NCI-H774 (cell line): ENCODE measurements at places on chromosomes 2 and 18.
A peak's percentile ranks its signal among the peaks of the same experiment; 100 is the strongest.

- DNase-seq = peak; percentile 41
Observed at GRCh38 chr18:10213526-10213925, 240.9 kb upstream of the APCDD1 start.

- no peak for DNase-seq
Observed at GRCh38 chr2:44542520-44542919, 180.8 kb downstream of the CAMKMT start.

GRCh38 chr18:51300912-51301311 lies 103.4 kb upstream of the MEX3C start:
- DNase-seq = no peak

- no peak for DNase-seq
Observed at GRCh38 chr2:122433123-122433754, 677.8 kb downstream of the TSN start.

DNA sequence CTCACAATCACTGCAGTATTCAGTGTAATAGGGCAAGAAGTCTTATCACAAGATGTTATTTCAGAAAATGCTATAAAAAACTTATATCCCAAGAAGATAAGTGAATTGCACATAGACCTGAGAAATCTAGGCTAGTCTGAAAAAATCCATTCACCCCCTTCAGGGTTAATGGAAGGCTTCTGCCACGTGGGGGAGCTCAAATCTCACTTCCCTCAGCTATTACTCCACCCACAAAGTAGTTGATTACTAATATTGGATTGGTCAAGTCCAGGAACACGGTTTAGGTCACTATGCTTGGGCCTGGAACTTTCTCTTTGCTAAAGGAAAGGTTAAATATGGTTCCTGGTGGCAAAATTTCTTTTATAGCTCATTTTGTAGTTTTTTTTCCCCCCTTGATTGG lies 51.2 kb upstream of the ADAM23 start:
- DNase-seq = peak; percentile 1

DNA sequence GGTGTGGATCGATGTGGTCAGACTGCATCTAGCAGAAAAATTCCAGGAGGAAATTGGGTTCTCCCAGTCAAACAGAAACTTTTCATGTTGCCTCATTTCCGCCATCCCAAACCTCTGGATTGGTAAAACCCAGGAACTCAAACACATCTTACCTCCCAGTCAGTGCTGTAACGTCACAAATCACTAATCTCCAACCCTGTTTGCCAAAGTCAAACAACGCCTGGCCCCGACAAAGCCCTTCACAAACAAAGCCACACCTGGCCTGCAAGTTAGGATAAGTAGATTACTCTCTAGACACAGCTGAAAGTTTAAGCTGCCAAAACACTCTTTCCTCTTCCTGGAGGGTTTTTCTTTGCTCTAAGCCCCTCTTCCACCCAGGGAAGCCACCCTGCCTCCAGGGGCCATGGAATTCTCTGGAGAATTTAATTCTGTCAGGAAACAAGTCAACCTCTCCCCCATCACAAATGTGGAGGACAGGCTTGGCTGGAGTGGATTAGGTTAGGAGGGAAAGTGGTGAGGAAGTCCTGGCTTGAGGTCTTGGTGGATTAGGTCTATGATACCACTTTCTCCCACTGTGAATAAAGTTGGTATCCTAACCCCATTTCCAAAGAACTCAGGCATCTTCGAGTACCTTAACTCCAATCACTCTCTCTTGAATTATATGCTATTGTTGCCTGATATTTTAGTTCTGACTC lies 86.7 kb downstream of the LYPD6B start:
- peak; percentile 82 for DNase-seq

DNA sequence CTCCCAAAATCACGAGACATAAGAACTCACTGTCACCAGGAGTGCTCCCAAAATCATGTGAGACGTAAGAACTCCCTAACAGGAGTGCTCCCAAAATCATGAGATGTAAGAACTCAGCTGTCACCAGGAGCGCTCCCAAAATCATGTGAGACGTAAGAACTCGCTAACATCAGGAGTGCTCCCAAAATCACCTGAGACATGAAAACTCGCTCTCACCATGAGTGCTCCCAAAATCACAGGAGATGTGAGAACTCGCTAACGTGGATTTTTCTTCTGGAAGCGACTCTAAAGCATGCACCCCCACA lies 53.1 kb downstream of the CTDP1 start:
- DNase-seq = no peak

- no peak for DNase-seq
Observed at GRCh38 chr2:126894082-126894481, 4.6 kb upstream of the TEX51 start.

GRCh38 chr2:167955264-167955906 lies 292.0 kb downstream of the STK39 start:
- no peak for DNase-seq

GRCh38 chr2:101983486-101983885 lies 8.3 kb upstream of the IL1R2 start:
- DNase-seq = no peak

DNA sequence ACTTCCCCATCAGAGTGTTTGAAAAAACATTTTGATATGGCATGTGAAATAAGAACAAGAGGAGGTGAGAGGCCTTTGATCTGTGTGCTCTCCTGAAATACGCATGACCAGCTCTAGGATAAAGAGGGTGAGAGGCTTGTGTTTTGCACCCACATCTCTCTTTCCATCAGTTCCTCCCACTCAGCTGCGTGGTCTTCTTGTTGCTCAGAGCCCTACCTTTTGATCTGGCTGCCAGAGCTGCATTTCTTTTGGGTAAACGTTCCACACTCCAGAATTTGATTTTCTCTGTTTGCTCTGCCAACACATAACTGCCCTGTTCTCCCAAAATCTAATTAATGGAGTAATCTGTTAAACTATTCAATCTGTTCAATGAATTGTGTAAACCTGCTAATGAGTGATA lies 72.0 kb upstream of the FN1 start:
- DNase-seq = no peak

DNA sequence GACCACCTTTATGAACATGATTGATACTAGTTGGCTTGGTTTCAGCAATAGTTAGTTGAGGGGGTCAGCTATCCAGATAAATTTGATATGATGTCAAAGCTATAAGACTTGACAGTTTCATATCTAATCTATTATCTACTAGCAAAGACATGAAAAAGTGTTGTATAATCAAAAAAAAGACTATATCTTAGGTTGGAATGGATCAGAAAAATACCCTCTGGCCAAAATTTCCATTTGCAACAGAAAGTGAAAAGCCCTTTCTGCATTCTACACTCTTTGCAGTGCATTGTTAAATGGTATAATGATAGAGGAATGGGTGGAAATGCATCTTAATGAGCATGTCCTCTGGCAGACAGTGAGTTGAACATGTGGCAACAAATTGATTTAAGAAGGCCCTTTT lies 242.6 kb downstream of the THSD7B start:
- DNase-seq = no peak

DNA sequence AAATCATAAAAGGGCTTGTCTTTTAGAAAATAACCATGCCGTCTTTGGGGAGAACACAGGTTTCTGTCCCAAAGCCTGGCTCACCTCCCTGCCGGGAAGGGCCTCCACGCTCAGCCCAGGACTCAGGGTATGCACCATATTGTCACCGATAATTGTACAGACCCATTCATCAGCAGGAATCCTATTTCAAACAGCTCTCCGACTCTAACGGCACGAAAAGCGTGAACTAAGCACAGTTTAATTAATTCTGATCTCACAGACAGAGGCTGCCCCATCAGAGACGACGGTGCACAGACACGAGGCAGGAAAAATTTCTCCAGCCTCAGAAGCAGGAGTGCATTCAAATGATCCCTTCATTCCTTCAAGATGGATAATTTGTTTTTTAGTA lies 276.2 kb downstream of the MYCN start:
- DNase-seq = no peak

GRCh38 chr18:10040287-10041011 lies 126.6 kb downstream of the VAPA start:
- DNase-seq = no peak

DNA sequence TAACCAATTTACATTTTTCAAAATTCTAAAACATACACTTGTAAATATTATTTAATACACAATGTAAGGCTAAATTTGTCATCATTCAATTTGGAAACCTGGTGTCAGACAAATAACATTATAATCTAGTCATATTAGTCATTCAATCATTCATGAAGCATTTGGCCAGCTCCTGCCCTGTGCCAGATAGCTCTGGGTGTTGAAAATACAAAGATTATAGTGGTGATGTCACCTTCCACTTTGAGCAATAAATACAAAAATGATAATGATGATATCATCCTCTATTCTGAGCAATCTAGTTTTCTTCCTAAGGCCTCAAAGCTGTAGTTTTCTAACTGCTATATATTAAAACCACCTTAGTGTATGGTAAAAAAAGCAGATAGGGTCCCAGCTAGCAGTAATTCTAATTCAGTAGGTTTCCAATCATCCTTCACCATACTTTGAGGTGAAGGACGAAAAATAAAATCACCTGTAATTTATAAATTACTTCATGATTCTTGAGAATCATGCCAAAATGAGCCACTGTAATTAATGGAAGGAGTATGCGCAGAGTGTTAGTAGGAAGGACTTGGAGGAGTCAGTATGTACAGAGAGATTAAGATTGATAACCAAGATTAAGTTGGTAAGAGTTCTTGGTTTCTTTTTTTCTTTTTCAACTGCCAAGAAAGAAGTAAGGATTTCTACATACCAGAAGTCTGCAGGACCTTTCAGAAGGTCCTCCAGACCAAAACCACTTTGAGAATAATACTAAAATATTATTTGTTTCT lies 23.2 kb downstream of the MEMO1 start:
- no peak for DNase-seq

- DNase-seq = no peak
Observed at GRCh38 chr18:30486856-30487255, 555.7 kb downstream of the DSC3 start.

GRCh38 chr2:40357667-40358066 lies 94.2 kb downstream of the SLC8A1 start:
- no peak for DNase-seq

DNA sequence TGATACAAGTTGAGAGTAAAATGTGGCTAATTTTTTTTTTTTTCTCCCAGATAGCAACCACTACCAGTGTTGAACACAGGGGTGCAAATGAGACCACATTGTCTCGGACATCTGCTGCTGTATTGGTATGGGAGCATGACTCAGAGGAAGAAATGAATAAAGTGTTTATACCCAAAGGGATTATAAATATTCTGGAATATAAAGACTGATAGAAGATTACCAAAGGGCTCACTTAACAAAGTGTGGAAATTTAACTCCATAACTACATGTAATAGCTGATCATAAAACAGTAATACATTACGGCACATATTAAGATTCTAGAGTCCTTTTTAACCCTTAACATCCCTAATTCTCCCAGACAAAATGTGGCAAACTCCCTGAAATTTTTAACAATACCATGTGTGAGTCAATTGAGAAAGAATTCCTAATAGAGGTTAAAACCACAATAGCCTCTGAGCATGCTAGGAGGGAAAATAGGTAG lies 1023.0 kb upstream of the ACVR2A start:
- DNase-seq = no peak

DNA sequence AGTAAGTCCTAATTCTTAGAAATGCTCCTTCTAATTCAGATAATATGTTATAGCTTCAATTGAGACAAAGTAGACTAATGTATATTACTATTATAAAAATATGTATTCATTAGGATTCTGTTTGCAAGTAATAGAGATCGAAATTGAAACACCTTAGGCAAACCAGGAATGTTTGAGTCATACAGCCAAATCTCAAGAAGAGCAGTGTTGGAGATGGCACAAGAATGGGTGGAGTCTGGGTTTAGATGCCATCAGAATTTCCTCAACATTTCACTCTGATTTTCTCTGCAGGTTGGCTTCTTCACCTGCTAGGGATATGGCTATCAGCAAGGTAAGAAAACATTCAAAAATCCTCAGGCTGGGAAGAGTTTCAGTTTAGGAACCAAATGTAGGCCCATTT lies 405.4 kb downstream of the CCDC85A start:
- no peak for DNase-seq

GRCh38 chr2:173410579-173410978 lies 55.9 kb downstream of the CDCA7 start:
- no peak for DNase-seq
